ENCODE measurements at places on chromosomes 1 and 21.

DNA sequence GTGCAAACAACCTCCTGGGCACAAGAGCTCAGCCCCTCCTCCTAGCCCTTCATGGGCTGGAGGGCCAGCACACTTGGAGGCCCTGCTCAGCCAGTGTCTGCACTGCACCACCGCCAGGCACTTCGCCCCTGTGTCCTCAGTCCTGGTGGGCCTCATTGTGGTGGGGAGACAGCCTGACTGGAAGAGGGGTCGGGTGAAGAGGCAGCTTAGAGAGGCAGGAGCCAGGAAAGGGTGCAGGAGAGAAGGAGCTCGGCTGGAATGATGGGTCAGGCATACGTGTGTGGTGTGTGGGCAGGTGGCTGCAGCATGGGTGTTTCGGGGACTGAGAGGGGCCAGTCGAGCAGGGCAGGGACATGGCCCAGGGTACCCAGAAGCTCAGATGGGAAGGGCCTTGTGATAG lies 4.1 kb downstream of the WNT3A start:
- no peak for DNase-seq

DNA sequence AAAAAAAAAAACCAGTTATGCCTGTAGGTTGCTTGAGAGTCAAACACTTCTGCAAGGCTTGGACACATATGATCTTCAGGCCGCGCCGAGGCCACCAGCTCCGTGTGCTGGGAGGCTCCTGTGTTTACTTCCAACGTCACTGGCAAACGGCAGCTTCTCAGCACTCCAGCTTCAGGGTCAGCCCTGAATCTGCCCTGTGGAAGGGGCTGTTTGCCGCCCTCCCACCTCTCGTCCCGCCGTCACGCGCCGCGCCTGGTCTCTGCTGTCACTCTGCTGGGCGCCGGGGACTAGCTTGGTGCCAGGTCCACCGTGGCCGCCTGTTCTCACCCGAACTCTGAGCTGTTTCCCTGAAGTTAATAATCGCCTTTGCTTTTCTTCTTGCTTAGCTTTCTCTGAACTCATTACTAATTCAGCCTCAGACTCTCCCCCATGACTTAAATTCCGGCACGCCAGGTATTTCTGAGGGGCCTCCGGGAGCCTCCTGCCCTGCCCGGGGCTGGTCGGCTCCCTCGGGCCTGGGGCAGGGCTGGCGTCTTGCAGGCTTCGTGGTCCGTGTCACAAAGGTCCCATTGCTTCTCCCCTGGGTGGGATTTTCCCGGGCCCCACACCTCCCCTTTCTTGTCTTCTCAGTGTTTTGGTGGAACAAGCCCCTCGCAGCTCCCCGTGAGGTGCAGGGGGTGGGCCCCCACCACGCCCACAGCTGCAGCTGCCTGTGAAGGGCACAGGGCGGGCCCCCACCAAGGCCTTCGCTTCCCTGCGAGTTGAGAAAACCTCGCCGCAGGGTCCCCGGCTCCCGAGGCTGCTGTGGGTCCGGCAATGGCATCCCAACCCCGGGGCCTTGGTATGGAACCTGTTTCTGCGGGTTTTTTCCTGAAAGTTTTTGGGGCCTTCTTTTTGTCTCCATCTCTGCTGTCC lies 14.6 kb upstream of the C1orf159 start:
- no peak for DNase-seq

GRCh38 chr1:19824541-19824940 lies 9.5 kb upstream of the RNF186 start:
- no peak for DNase-seq

DNA sequence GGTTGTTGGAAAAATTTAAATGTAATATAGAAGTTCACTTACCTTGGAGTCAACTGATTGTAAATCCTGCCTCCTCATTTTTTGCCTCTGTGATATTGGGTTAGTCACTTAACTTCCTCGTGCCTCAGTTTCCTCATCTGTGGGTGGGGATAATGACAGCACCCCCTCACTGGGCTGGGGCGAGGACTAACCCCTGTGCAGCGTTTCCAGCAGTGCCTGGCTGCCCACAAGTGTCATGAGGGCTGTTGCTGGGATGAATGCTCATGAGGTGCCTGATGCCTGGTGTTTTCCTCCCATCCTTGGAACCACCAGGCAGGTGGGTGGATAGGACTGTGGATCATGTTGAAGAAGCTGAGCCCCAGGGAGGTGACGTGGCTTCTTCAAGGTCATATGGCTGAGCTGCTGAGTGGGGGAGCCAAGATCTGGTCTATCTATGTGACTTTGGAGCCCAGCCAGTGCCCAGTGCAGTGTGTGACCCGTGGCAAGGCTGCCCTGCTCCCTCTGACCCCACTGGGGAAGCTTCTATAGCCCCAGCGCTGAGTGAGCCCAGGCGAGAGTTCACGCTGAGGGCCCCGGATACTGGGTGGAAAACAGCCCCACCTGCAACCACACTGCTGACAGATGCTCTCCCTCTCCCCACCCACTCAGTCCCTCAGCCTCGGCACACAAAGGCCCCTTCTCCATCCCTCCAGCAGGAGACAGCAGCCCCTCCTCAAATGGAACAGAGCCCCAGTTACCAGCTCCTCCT lies 446.0 kb downstream of the PTPRU start:
- no peak for DNase-seq

GRCh38 chr1:55506740-55507577 lies 291.8 kb upstream of the USP24 start:
- DNase-seq = no peak

All from activated CD4-positive, alpha-beta T cell treated with anti-CD3 and anti-CD28 coated beads for 48 hours (primary cell).